ENCODE measurements at places on chromosomes 7 and 10. TPM values are rescaled to one million over a fixed set of nuclear protein-coding genes. Genes with fewer than 3 reads are reported as not detected.

DNA sequence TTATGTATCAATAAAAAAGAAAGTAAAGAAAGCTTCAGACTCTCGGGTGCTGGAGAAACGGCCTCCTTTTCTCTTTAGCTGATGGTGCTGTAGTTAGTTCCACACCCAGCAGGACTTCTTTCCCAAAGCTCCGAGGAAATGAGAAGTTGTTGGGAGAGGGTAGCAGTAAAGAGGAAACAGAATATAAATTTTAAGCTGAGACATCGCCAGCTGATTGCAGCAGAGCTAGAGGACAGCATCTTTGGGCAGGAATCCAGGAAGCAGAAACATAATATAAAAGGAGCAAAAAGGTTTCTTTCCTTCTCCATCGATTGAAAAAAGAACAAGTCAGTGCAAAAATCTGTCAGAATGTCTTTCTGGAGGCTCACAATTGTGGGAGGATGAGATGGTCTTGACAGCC, 616.9 kb upstream of the FOXK1 start:
- no peaks in the 10 kb centered on the region for H3K36me3 ChIP-seq
- no peak overlapping the region for H3K4me3 ChIP-seq
- H3K4me1 ChIP-seq = no peaks in the 10 kb centered on the region
- no peak overlapping the region for H3K27ac ChIP-seq
- H3K27me3 ChIP-seq = no peaks in the 10 kb centered on the region

DNA sequence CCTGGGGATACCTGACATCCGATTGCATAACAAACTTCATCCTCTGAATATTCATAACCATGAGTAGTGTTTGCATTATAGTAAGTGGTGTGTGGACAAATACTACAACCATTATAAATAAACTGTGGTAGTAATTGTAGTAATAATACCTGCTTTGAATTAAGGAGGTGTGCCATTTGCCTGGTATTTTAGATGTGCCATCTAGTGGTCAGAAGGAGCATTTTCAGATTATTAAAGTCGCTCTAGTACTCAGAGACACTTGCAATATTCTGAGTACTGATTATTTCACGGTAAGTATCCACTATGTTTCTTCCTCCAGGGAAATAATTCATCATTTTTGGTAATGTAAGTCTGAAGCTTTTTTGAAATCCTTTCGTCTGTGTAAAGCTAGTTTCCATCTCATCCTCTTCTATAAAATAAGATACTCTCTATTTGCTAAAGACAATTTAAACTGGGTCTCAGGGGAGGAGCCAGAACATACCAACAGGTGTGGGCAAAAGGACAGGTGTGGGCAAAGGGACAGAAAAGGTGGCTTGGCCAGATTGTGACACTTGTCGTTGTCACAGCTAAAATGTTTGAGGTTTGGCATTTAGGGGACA, 115.3 kb upstream of the WDR11 start:
- no peak overlapping the region for H3K4me3 ChIP-seq
- peak; percentile 4 for DNase-seq
- H3K27me3 ChIP-seq = no peaks in the 10 kb centered on the region
- no peaks in the 10 kb centered on the region for H3K4me1 ChIP-seq
- no peaks in the 10 kb centered on the region for H3K36me3 ChIP-seq
- H3K27ac ChIP-seq = no peak overlapping the region

BUD31 gene
- 61.3 TPM for total RNA-seq

TSPAN13 gene
- total RNA-seq = not detected

NAT16 gene
- not detected for total RNA-seq

ZNF22 gene
- total RNA-seq = 27.1 TPM

PCDH15 gene
- not detected for total RNA-seq

All from CD4-positive, alpha-beta memory T cell (primary cell).